ENCODE measurements at places on chromosomes 12 and 14. TPM values are rescaled to one million over a fixed set of nuclear protein-coding genes. Genes with fewer than 3 reads are reported as not detected.
A peak's percentile ranks its signal among the peaks of the same experiment; 100 is the strongest.

- ATAC-seq: no peak
Measured at GRCh38 chr14:91398707-91399106, 18.9 kb downstream of the CCDC88C start.

DNA sequence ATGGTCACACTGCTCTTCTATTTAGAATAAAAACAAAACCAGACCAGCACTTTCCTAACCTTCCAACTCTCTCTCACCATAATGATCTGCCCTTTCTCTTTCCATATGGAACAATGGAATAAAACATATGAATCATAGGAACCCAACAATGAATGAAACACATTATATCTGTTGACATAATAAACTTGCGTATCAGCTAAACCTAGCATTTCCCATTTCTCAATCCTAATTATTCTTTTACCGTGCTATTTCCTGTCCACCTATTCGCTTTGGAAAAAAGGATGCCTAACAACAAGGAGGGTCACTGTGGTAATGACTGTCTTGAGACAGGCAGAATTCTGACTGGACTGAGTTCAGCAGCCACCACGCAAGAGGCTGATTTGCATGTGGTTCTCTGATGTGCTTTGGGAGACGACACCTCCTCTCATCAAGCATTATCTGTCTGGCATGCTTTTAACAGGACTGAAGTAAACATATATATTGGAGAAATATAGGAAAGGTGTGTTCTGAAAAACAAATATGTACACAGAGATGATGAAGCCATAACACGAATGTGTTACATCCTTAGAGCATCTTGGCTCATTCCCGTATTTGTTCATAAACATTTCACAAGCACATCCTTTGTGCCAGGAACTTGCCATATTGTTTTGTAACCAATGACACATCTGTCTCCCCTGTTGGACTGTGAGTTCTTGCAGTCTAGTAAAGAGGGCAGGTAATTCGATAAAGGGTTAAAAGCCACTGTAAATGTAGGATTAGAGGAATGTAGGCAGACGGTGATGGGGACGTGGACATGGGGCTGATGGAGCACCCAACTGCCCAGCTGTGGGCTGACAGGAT is 87.7 kb downstream of the PTPRB start:
- no peak for ATAC-seq

GRCh38 chr12:104719700-104720338 is 238.3 kb downstream of the SLC41A2 start:
- no peak for ATAC-seq

DNA sequence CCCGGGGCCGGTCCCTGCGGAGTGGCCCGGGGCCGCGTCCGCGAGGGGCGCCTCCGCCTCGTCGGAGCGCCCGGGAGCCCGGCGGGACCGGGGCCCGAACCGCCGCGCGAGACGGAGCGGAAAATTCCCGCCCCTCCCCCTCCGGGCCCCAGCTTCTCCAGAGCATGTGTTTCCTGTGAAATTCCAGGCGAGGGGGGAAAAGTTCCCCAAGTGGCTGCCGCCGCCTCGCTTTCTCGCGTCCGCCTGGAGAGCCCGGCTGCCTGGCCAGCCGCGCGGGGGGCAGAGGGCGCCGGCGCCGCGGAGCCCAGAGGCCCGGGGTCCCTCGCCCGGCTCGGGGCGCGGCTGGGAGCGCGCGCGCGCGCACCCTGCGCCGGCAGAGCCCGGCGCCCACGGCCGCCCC is 904 bp downstream of the CACNA1C start:
- ATAC-seq: no peak

DNA sequence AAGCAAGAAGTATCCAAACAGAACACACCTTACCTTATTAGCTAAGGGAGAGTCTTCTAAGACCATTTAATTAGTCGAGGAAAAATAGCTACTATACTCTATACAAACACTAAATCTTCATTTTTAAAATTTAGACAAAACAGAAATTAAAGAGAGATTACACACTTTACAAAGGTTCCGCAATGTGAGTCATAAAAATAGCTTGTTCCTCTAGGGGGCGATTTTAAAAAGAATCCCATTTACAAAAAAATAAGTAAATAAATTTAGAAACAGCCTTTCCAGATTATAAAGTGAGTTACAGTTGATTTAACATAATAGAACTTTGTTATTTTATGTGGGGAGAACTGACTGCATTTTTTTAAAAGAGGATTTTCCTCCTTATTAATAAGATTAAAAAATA is 201.6 kb downstream of the PAX9 start:
- no peak for ATAC-seq

DNA sequence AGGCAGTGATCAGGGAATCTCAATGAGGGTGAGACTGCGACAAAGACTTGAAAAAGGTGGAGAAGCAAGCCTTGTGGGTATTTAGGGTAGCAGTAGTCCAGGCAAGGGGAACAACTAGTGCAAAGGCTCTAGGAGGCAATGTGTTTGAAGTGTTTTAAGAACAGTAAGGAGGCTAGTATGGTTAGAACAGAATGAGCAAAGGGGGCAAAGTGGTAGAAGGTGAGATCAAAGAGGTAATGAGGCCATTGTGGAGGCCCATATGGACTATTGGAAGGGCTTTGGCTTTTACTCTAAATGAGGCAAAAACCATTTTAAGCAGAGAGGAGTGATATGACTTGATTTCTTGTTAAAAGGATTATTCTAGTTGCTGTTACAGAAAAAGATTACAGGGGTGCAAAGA is 16.8 kb downstream of the HIF1A start:
- ATAC-seq: no peak

DNA sequence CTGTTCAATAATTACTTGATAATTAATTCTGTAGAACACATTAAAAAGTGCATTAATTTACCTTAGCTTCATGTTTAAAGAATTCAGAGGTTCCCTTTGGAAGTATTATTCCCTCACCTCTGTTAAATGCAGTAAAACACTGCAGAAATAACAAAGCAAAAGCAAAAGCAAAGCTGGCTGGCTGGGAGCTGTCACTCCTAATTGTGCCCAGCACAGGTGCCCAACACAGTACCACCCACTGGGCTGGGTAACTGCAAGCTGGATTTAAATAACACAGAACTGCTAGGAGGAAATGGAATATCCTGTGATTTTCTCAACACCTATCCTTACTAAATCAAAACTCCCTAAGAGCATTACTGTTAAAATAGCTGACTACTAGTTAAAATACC is 72.6 kb downstream of the SLC2A13 start:
- ATAC-seq: no peak

GRCh38 chr12:95424271-95424994 is 49.5 kb upstream of the METAP2 start:
- no peak for ATAC-seq

DNA sequence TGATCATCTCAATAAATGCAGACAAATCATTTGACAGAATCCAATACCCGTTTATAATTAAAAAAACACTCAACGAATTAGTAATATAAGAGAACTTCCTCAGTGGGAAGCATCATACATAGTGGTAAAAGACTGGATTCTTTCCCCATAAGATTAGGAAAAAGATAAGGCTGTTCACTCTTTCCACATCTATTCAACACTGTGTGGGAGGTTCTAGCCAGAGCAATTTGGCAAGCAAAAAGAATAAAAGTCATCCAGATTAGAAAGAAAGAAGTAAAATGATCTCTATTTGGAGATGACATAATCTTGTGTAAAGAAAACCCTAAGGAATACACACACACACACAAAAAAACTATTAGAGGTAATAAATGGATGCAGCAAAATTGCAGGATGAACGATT is 38.4 kb downstream of the YEATS4 start:
- ATAC-seq: no peak

- ATAC-seq: no peak
Measured at GRCh38 chr14:50758945-50759344, 72.0 kb downstream of the NIN start.

DNA sequence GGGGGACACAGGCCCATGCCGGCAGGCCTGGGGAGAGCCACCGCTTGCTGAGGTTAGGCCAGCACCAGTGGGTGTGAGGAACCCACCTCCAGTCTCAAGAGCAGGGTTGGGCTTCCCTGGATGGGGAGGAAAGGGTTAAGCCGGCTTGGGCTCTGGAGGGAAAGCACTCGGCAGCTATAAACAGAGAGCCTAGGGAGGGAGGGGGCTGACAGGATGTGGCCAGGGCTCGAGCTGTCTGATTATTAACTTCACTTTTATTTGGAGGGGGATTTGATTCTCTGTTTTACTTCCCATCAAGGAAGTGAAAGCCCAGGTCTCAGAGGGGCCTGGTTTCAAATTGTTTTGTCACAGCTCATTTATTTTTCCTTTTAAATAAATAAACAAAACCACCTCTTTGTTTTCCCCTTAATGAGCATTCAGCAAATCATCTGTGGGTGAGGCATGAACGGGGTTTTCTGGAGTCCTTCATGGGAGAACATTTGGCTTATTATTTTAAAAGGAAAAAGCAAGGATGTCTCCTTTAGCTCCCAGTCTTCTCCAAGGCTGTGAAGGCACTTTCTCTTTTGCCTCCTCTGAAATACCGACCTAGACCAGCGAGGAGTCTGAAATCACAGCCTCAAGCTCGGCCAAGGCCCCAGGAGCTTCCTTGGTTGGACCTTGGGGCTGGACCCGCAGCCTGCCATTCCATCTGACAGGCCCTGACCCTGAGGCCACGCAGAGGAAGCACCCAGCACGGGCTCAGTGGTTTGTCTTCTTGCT is 21.9 kb upstream of the ZFP36L1 start:
- ATAC-seq: no peak

GRCh38 chr12:15693228-15693911 is 95.8 kb downstream of the EPS8 start:
- ATAC-seq: no peak

- no peak for ATAC-seq
Measured at GRCh38 chr12:95321516-95322246, 104.1 kb downstream of the VEZT start.

DNA sequence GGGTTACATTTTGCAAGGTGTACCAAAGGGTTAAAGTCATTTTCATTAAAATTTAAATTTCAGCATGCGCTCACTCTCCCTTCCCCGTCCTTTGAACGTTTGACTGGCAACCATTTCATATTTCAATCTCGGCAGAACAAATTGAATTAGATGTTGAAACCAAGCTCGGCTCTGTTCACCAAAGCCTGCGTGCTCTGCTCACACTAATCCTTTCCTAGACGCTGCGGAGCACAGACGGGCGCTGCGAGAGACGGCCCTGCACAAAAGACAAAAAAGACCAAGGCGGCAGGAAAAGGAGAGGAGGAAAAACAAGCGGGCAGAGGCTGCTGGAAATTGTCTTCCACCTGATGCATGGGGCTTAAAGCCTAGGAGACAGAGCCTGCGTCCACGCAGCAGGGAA is 149.3 kb downstream of the RBM19 start:
- ATAC-seq: no peak

GRCh38 chr12:53324779-53325510 is 3.5 kb upstream of the AAAS start:
- ATAC-seq: peak; percentile 49

DNA sequence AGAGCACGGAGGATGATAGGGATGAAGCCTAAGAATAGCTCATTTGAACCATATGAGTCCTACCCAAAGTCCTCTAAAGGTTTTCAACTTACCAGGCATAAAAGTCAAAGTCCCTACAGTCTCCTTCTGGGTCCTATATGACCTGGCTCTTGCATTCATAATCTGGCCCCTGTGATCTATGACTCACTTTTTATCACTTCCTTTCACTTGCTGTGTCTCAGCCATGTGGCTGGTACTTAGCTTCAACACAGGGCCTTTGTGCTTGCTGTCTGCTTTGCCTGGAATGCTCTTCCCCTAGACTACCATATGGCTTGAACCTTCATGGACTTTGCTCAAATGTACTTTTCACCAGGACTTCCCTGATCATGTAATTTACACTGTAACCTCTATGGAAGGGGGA is 137.6 kb upstream of the TMTC1 start:
- ATAC-seq: no peak

- ATAC-seq: no peak
Measured at GRCh38 chr14:65345266-65345665, 67.3 kb upstream of the FUT8 start.

GRCh38 chr14:52119030-52119429 is 50.2 kb upstream of the NID2 start:
- peak; percentile 42 for ATAC-seq

DNA sequence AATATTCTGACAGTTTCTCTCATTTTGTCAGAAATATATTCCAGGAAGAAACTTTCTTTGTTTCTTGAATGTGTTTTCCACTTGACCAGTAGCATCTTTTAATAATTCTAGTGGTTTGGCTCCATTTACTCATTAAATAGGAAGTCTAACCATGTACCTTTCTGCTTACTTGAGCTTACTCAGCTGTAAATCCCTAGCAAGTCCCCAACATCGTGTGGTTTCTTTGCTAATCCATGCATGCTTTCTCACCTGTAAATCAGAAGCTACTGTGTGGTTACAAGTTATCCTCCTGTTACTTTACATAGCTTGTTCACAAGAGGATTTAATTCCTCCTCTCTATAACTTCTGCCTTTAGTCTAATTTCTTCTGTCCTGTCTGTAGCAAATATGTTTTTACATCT is 227.7 kb downstream of the FSCB start:
- ATAC-seq: no peak

DNA sequence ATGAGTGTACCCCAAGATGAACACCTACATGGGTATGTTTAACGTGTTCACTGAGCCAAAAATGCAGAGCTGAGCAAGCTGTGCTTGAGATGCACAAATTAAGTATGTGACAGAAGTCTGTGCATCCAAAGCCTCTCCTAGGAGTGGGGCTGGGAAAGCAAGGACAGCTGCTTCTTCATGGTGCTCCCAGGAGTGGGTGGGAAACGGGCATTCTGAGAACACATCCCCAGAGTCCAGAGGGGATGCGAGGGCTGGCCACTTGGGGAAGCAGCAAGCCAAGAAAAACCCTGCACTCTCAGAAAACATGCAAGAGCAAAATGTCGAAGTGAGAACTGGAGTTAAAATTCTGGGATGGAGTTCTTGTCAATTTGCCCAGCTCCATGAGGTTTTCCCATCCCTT is 414.3 kb downstream of the BCAT1 start:
- peak; percentile 59 for ATAC-seq

- no peak for ATAC-seq
Measured at GRCh38 chr12:64587447-64587846, 22.8 kb upstream of the RASSF3 start.

DNA sequence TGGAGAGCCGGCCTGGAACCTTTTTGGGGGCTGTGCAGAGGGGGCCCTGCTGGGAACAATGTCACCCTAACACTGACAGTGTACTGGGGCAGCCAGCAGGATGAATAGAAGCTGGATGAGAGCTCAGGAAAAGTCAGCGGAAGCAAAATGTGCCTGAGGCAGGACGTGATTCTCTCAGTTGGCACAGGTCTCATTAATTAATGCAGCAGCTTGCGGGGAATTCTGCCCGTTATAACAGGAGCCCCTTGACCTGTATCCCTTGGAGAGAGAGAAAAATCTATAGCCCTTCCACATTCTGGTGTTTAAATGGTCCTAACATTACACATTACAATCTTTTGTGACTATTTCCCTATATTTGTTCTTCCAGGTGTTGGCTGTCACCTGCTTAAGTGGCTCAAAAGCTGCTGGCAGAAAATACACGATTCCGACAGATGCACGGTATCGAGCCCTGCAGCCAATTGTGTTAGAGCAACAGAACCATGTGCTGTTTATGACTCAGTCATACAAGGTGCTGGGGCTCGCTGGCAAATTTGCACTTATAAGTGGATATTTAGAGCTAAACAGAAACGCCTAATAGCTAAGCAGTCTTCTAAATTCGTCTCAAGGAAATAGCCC is 854.7 kb downstream of the AACS start:
- ATAC-seq: no peak

- no peak for ATAC-seq
Measured at GRCh38 chr14:90118027-90118426, 56.2 kb downstream of the KCNK13 start.

The CAPZA3 gene
- not detected for total RNA-seq

The AQP2 gene
- 0.81 TPM for total RNA-seq

The IFNG-AS1 gene
- total RNA-seq: not detected

The POTEM gene
- total RNA-seq: not detected

The STXBP6 gene
- total RNA-seq: 35.1 TPM

The NINJ2 gene
- 1.6 TPM for total RNA-seq

The ACVRL1 gene
- total RNA-seq: 0.63 TPM

The IL26 gene
- total RNA-seq: not detected

Measured in motor neuron (in vitro differentiated cells).